H9 (cell line): ENCODE measurements at places on chromosomes 2 and 18. TPM values are rescaled to one million over a fixed set of nuclear protein-coding genes. Genes with fewer than 3 reads are reported as not detected.
A peak's percentile ranks its signal among the peaks of the same experiment; 100 is the strongest.

GYPC gene
- 13.6 and 14.0 TPM in 2 replicates for total RNA-seq

SEPTIN10 gene
- total RNA-seq: 91.2 and 92.5 TPM in 2 replicates

PHLPP1 gene
- total RNA-seq: 38.8 and 39.9 TPM in 2 replicates

GRCh38 chr2:118722976-118723375, 124.5 kb downstream of the EN1 start:
- no peak for DNase-seq

- no peak for DNase-seq
These were observed 893.5 kb upstream of the ZEB2 start for GRCh38 chr2:145413261-145414030.

- DNase-seq: no peak
These were observed 79.8 kb downstream of the MARCHF4 start for GRCh38 chr2:216292475-216292874.

- DNase-seq: no peak
These were observed 250.0 kb downstream of the FHOD3 start for GRCh38 chr18:36547544-36547943.

DNA sequence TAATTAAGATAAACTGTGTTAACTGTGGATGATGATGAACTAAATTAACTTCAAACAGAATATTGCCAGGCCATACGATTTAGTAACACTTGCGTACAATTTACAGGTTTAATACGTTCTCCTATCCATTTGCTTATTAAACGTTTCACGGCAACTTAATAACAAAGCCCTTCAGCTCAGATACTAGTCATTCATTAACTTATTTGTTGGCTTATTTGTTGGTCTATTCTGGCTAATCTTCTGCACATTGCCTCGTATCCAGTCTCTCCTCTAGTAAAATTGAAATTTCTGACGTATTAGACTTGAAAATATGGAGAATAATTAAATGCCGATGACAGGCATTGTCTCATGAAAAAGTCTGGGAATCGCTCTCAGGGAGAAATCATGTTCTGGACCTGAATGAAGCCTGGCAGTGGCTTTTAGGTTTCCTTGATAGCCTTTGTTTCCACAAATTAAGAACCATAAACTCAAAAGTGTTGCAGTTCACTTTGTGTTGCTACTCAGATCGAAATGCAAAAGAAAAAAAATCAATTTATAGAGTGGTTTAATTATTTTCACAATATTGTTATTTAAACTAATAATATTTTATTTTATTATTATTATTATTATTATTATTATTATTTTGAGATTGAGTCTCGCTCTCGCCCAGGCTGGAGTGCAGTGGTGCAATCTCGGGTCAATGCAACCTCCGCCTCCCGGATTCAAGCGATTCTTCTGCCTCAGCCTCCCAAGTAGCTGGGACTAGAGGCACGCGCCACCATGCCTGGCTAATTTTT, 4.5 kb downstream of the SCLY start:
- no peak for DNase-seq

DNA sequence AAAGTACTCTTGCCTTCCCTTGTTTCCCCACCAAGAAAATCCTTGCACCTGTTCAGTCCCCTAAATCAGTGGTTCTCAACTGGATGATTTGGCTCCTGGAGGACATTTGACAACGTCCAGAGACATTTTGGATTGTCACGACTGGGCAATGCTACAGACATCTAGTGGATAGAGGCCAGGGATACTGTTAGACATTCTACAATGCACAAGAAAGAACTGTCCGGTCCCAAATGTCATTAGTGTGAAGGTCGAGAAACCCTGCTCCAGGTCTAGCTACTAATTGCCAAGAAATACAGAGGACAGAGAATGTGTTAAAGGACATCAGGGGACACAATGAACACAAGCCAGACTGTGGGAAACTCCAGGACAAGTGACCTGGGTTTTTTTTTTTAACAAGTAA, 60.0 kb downstream of the LRP2 start:
- DNase-seq: no peak

DNA sequence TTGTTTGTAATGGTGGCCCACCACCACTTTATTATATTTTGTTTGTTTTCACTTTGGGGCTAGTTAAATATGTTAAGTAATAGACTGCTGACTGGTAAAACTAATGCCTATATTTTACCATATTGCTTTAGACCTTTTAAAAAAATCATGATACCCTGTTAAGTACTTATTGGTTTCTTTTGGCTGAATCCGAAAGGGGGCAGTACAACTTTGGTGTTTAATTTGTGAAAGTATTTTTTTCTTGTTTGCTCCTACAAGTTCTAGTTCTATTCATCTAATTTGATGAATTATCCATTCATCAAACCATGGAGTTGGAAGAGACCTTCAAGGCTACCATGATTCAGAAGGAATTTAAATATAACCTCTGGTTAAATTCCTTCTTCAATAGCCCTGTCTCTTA, 147.0 kb downstream of the MBD5 start:
- no peak for DNase-seq

- no peak for DNase-seq
These were observed 7.7 kb downstream of the VRK2 start for GRCh38 chr2:58054264-58054663.

DNA sequence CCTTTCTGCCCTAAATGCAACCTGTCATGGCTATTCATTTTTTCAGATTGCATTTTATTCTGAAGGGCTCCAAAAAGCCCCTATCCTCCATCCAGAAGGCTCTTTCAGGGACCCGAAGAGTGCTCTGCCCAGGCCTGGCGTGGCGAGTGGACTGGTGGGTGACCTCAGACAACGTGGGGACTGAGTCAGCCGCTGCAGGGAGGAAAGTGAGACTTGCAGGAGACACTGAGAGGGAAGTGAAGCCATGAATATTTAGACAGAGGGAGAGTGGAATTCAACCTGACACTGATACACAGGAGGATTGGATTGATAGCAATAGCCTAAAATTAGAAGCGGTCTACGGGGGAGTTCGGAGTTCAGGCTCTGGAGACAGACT, 63.6 kb upstream of the SIX2 start:
- peak; percentile 10 for DNase-seq

- DNase-seq: no peak
These were observed 79.2 kb downstream of the ZDBF2 start for GRCh38 chr2:206353685-206354084.
